ENCODE measurements at places on chromosomes 3 and 15.
A peak's percentile ranks its signal among the peaks of the same experiment; 100 is the strongest.

DNA sequence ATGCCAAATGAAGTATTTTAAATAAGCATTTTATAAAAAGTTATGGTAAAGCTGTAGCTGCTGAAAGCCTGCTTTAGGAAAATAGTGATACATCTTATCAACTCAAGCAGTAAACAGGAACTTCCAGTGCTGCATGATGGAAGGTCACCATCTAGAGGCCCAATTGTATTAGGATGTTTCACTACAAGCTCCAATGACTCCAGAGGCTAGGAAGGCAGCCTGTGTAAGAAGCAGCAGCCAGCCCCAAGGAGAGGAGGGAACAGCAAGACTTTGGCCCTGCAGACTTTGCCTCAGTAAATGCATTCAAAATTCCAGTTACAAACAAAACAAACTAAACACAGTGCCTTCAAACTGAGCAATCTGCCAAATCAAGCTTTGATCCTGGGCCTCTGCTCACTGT, 32.1 kb downstream of the ILDR1 start:
- DNase-seq = no peak

DNA sequence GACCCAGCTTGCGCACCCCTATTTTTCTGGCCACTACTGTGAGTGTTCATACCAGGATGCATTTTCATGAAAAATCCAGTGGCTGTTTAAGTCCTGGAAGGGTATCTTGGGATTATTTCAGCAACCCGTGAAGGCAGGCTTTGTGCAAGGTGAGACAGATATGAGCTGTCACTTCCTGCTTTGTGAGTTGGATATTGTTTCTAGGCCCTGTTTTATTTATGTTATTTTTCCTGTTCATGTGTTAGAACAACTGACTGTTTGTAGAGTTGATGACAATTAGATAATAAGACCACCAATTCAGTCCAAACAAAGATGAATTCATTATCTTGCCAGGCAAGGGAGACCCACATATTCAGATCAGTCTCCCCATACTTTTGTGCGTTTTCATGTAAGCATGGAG, 42.5 kb downstream of the ZBTB38 start:
- DNase-seq = peak; percentile 57

GRCh38 chr15:97745481-97746071, 214.9 kb upstream of the ARRDC4 start:
- peak; percentile 15 for DNase-seq

DNA sequence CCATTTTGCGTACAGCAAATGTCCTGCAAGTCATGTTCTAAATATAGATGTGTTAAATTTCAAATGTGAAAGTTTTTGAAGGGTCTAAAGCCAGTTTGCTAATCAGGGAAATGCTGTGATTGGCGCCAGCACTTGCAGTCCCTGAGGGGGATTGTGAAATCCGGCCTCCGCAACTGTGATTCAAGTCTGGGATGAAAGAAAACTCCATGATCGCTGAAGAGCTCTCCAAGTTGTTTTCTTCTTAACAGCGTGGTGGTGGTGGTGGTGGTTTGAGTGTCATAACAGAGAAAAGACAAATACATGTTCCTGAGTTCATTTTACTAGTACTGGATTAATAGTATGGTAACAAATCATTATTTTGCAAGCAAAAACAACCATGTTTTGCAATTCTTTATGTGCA, 51.8 kb downstream of the MITF start:
- DNase-seq = peak; percentile 97

Measured in fibroblast of mammary gland (primary cell).